ENCODE measurements at places on chromosomes 7 and 10. TPM values are rescaled to one million over a fixed set of nuclear protein-coding genes. Genes with fewer than 3 reads are reported as not detected.

RBP3 gene
- not detected for total RNA-seq

ANLN gene
- total RNA-seq, result 67.0 TPM

DNA sequence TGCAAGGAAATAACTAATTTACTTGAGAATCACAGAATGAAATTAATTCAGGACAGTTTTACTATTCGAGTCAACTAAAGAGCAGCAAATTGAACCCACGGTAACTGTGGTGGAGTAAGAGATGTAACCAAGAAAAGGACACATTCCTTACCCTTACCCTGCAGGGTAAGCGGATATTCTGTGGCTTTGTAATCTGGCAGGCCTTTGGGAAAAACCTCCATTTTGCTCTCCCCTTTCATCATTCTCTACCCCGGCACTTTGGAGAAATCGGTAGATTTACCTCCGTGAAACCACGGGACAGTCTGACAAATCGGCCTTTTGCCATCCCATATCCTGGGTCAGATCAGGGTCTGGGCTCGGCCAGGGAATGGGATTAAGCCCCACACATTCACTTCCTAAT, 18.4 kb downstream of the RCC1L start:
- DNase-seq, result no peak
- H3K36me3 ChIP-seq, result no peaks in the 10 kb centered on the region
- H3K27ac ChIP-seq, result no peak overlapping the region

DNA sequence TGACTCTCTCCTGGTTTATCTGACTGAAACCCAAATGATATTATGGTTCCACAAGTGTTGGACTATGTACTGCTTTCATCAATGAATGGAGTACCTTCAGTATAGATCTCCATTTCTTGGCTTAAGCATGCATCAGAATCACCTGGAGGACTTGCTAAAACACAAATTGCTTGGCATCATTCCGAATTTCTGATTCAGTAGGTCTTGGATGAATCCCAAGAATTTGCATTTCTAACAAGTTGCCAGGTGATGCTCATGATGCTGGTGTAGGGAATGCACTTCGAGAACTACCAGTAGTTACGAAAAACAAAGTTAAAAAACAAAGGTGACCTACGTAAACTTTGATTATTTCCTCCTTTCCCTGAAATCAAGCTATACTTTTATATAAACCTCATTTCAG, 119.0 kb upstream of the FEZF1 start:
- no peaks in the 10 kb centered on the region for H3K4me1 ChIP-seq
- no peaks in the 10 kb centered on the region for H3K27me3 ChIP-seq
- H3K4me3 ChIP-seq, result no peak overlapping the region
- DNase-seq, result no peak
- H3K27ac ChIP-seq, result no peak overlapping the region

DNA sequence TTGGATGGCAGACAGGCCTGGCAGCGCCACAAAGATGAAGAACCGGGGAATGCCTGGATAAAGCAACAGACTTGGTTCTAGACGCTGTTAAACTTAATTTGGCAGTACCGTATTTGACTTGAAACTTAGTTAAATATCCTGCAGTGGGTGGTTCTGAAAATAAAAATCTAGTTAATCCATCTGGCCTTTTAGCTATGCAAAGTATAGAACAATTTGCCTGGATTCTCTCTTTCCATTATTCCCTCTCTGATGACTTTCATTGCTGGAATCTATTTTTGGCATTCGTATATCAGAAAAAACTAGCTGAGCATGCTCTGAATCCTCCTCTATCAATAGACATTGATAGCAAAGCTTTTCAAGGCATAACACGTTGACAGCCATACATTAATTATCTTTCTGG, 203.6 kb downstream of the MACC1 start:
- H3K4me1 ChIP-seq, result no peaks in the 10 kb centered on the region
- DNase-seq, result no peak
- H3K4me3 ChIP-seq, result no peak overlapping the region

DNA sequence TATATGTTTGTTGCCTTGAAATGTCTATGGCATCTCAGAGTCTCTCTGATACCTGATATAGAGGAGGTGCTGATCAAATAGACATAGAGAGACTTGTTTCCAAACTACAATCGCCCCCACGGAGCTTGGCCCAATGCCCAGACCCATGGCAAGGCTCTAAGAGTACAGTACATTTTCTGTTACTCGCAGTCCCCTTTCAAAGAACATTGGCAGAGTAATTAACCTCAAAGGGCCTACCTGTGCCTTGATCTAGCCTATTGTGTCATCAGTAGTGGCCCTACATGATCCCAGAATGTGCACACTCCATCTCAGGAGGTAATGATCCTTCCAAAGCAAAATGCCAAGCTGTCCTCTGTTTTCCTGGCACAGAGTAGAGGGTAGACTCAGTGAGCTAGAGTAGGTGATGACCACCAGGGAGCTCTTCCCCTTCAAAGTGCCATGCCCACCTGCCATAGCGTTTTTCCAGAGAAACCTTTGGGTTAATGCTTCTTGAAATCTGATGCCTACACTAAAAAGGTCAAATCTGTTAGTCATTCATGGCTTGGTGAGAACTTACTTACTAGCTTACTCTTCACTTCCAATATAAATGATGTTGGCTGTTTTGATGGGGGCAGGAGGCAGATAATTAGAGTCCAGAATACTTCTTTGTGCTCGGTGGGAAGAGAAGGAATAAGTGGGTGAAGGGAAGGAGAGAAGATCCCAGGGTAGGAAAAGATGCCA, 41.2 kb upstream of the ACSL5 start:
- DNase-seq, result no peak
- peaks cover 15% of the 10 kb centered on the region for H3K27me3 ChIP-seq

- H3K4me1 ChIP-seq, result no peaks in the 10 kb centered on the region
- H3K27ac ChIP-seq, result no peak overlapping the region
- H3K36me3 ChIP-seq, result peaks cover 13% of the 10 kb centered on the region
- DNase-seq, result no peak
Observed at GRCh38 chr7:133819695-133820094, 307.4 kb upstream of the LRGUK start.

- H3K4me1 ChIP-seq, result no peaks in the 10 kb centered on the region
- peaks cover 29% of the 10 kb centered on the region for H3K27me3 ChIP-seq
- no peak overlapping the region for H3K4me3 ChIP-seq
- DNase-seq, result no peak
- H3K27ac ChIP-seq, result no peak overlapping the region
- peaks cover 4% of the 10 kb centered on the region for H3K36me3 ChIP-seq
Observed at GRCh38 chr10:96462606-96463151, 51.0 kb downstream of the TLL2 start.

DNA sequence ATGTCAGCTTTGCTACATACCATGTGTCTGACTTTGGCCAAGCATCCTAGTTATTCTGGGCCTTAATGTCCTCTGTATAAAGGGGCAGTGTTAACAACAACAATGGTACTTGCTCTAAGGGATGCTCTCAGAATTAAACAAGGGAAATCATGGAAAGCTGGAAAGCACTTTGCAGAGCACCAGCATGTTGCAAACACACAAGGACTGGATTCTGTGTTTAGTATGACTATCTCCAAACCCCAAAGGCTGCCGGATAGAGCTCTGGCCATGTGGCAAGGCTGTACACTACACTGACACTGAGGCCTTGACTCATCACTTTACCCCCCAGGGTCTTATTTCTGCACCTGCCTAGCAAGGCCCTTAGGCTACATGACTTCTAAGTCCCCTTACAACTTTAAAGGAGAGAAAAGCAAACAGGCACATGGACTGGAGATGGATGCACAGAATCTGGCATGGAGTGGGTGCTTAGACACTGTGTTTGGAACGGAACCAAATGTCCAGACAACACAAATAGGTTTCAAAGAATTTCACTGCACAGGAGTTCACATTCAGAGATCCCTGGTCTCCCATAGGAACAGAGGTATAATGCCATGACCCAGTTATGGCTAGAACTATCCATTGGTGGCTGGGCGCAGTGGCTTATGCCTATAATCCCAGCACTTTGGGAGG, 74.6 kb downstream of the FAM13C start:
- no peaks in the 10 kb centered on the region for H3K36me3 ChIP-seq
- no peaks in the 10 kb centered on the region for H3K27me3 ChIP-seq
- no peak overlapping the region for H3K27ac ChIP-seq
- no peak overlapping the region for H3K4me3 ChIP-seq
- no peak for DNase-seq
- no peaks in the 10 kb centered on the region for H3K4me1 ChIP-seq

COG5 gene
- total RNA-seq, result 41.0 TPM

GRCh38 chr10:17219024-17219423, 9.0 kb upstream of the VIM start:
- no peaks in the 10 kb centered on the region for H3K36me3 ChIP-seq
- H3K27me3 ChIP-seq, result no peaks in the 10 kb centered on the region
- H3K4me3 ChIP-seq, result peak overlapping the region; percentile 22

GRCh38 chr7:80517282-80517747, 5.5 kb upstream of the GNAT3 start:
- no peaks in the 10 kb centered on the region for H3K27me3 ChIP-seq
- no peaks in the 10 kb centered on the region for H3K4me1 ChIP-seq
